MCF 10A (cell line): ENCODE measurements at places on chromosomes 13 and 19.
A peak's percentile ranks its signal among the peaks of the same experiment; 100 is the strongest.

- DNase-seq = no peak
These were observed 143.5 kb downstream of the RXFP2 start for GRCh38 chr13:31882794-31883193.

GRCh38 chr19:30135797-30136196, 193.8 kb downstream of the URI1 start:
- DNase-seq = no peak

DNA sequence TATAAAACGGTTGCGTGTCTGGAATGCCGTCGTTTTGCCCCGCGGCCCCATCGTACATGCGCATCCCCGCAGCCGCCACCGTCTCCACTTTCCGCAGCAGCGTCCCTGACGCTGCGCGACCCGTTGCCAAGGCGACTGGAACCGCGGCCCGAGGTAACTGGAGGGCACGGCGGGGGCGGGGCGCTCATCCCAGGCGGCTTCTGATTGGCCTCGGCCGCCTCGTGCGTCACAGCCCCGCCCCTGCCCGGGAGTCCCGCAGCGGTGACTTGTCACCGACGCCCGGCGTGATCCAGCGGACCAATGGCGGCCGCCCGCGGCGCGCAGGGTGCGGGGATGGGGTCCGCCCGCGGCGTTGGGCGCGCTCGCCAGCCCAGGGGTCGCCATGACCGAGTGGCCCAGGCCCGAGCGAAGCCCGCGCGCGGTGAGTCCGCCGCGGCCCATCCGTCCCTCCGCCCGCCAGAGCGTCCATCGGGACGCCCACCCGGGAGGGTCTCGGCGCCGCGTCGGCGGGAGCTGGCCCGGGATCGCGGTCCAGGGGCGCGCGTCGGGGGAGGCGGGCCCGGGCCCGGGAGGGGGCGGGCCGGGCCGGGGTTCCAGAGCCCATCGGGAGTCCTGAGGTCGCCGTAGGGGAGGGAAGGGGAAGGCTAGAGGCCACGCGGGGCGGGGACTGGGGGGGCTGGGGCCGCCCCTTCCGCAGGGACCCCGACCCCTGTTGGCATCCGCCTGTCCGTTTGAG, at the start of gene ZSCAN1:
Gene ZSCAN1 (plus strand): TSS at position 285 of the 736 bp plus-strand sequence. CDS start 3,812 bp downstream, outside the sequence.
- no peak for DNase-seq

DNA sequence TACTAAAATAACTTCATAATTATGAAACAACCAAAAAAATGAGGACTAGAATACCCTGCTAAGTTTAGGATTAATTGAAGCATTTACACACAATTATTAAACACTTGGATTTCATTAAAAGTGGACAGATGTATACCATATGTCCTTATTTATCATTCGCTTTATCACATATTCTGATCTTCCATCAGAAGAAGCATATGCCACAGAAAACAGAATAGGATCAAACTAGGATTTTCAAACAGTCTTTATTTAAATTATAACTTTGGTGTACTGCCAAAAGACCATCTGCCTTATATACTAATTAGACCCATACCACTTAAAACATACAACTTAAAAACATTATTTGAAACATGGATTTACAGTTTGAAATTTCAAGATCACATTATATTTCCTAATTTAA, 727.1 kb upstream of the KLHL1 start:
- no peak for DNase-seq

DNA sequence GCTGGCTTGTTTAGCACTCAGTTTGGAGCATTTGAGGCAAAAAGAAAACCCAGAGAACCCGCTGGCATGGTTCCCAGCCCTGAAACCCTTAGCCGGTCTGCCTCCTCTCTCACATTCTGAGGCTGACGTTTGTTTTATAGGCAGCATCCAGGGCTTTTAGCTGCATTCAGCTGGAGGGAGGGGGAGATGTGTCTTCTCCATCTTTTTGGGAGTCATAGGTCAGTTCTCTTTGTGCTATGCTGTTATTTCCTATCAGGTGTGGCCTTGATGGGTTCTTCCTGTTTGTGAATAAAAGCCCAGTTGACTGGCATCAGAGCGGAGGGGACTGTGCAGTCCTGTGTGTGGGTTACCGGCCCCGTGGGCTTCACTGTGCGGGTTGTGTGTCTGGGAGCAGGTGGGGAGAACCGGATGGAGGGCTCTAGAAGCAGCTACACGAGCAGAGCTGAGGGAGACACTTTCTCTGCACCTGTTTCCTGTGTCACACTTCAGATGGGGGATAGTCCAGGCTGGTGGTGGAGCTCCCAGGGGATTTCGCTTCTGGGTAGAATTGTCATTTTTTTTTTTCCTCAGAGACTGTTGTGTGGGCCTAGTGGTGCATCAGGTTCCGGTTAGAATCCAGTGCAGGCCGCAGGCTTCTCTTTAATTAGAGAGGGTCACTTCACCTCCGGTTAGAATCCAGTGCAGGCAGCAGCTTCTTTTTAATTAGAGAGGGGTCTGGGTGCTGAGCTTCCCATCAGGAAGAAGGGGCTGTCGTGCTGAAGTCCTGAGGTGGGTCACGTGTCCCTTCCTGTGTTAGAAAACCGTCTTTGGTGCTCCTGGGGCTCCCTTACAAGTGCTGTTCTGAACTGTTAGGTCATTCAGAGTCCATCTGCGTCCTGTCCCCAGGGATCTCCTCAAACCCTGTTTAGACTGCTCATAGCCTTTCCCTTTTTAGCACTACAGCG, 69.6 kb downstream of the ARHGEF7 start:
- DNase-seq = no peak

GRCh38 chr19:30449673-30450072, 77.5 kb downstream of the ZNF536 start:
- DNase-seq = no peak

- DNase-seq = no peak
These were observed 7.9 kb upstream of the ARHGAP33 start for GRCh38 chr19:35767288-35768081.

GRCh38 chr13:84418041-84418440, 535.8 kb upstream of the SLITRK1 start:
- DNase-seq = no peak

DNA sequence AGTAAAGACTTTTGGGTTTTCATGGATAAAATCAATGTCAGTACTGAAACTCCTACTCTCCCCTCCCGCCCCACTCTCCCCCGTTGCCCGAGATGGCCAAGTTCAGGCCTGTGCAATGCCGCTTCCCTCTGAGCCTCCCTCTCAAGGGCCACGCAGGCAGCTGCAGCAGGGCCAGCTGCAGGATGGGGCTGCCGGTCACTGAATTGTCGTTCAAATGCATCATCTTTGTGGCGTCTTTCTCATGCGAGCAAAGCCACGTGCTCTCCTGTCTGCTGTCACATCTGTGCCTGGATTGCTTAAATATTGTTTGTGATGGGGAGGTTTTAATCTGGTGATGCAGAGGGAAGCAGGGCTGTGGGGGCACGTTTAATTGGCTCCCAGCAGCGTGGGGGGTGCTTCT, 26.6 kb downstream of the SHISA2 start:
- DNase-seq = no peak

DNA sequence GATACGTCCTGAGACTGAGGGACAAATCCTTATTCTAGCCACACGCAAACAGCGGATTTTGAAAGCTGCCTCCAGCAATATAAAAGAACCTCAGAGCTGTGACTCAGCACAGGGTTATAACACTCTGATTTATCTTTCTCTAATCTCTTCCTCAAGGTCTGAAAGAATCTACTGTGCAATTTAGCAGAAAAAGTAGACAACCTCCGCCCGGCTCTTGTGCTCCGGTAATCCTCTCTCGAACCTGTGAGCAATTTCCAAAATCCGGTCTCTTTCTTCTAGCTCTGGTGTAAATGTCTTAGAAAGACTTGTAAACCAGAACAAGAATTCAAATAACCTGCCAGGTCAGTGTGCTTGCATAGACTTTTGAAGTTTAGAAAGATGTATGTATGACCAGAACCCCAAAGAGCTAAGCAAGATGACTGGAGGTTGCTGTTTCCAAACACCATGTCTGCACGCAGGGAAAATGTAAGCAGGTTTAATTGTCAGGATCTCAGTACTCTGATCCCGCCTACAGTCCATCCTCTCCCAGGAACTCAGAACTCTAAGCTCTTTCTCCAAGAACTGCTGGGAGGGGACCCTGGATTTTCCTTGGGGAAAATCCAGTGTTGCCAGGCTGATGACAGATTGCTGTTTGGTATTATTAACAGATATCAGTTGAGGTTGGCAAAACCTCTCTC, 338.1 kb downstream of the RFC3 start:
- peak; percentile 67 for DNase-seq

DNA sequence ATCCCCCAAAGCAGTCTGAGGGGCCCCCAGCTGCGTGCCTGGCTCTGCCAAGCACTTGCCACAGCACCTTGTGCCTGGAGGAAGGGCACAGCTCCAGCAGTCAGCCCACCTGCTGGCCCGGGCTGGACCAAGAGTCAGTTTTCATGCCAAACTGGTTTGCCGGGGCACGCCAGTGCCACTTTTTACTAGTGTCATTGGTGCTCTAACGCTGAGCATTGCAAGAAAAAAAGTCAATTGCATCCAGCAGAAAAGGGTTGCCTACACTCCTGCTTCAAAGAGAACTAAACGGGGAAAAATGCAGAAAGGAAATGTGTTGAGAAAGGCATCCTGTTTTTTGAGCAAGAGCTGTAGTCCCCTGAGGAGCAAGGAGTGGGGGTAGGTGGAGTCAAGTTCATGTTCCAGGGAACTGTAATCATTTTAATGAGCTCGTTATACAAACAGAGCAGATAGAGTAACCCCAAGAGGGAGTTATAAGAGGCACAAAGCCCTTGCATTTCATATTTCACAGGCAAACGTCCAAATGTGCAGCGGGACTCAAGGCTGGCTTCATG, 68.4 kb downstream of the F2RL3 start:
- peak; percentile 72 for DNase-seq

- DNase-seq = no peak
These were observed 220.5 kb downstream of the TM9SF2 start for GRCh38 chr13:99721606-99722337.

GRCh38 chr13:48158290-48158689, 63.4 kb upstream of the MED4 start:
- no peak for DNase-seq

- no peak for DNase-seq
These were observed 20.4 kb upstream of the ZNF91 start for GRCh38 chr19:23415561-23416191.

GRCh38 chr19:45919678-45920077, 5.1 kb upstream of the NANOS2 start:
- no peak for DNase-seq

- DNase-seq = no peak
These were observed 124.2 kb downstream of the ZIC5 start for GRCh38 chr13:99847318-99847750.

GRCh38 chr13:111335298-111335697, 14.9 kb downstream of the TEX29 start:
- DNase-seq = no peak

- no peak for DNase-seq
These were observed 716 bp upstream of the MAP2K2 start for GRCh38 chr19:4124638-4125037.

GRCh38 chr19:47885067-47885463, 1.1 kb downstream of the SULT2A1 start:
- DNase-seq = no peak

- DNase-seq = no peak
These were observed 5.1 kb upstream of the MZF1 start for GRCh38 chr19:58578012-58578925.

DNA sequence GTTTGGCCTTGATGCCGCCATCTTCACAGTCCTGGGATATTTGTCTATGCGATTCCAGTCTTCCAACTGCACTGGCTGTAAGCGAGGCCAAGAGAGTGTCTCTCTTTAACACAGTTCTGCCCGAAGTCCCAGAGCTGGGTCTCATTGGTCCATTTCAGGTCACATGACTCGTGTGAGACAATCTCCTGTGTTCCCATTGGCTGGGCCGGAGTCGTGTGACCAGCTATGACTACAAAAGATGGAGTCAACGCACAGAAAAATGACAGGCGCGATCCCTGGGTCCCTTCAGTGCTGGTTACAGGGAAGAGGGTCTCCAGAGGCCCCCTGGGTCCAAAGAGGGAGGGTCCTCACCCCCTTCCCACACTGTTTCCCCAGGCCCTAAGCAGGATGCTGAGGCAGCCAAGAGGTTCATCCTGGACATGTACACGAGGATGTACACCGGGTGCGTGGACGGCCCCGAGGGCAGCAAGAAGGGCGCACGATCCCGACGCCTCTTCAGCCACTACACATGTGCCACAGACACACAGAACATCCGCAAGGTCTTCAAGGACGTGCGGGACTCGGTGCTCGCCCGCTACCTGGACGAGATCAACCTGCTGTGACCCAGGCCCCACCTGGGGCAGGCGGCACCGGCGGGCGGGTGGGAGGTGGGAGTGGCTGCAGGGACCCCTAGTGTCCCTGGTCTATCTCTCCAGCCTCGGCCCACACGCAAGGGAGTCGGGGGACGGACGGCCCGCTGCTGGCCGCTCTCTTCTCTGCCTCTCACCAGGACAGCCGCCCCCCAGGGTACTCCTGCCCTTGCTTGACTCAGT, 15.9 kb upstream of the S1PR4 start:
- DNase-seq = peak; percentile 44

DNA sequence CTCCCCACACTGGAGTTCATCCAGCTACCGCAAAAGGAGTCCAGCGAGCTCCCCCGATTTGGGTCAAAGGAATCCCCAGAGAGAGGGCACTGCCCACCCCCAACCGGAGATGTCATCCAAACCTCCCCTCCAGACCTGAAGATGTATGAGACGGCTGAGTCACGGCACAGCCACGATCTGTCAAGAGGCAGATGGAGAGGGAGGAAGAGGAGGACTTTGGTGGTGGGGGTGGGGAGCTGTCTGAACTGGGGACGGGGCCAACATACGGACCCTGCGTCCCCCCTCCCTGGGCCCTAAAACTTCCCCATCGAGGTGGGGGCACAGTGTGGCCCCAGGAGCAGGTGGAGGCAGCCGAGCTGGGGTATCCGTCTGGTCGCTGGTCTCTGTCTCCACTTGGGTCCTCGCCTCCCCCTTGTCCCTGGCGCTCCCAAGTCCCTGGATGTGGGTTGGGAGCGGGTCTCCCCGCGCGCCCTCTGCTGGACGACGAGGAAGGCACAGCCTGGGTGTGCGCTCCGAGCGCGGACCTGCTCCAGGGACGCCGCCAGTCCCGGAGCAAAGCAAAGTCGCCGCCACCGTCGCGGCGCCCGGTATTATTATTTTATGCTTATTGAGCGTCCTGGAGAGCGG, 3.8 kb downstream of the PDE4A start:
- DNase-seq = peak; percentile 82

DNA sequence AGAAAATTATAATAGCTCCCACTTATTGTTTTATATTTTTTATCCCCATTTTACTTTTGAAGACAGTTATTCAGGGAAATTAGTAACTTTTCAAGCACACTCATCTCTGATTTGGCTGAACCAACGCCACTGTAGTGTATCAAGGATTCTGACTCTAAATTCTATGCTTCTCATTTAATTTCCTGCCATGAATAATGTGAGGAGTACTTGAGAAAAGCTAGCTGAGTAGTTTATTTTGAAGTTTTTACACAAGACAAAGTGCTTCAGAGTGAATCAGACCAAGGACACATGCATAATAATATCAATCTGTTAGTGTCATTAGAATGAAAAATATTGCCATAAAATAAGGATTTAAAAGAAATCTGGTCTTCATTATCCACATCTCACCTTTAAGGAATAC, 329.9 kb downstream of the SLITRK6 start:
- DNase-seq = no peak

GRCh38 chr13:99386495-99386894, 79.3 kb upstream of the GPR183 start:
- no peak for DNase-seq
